CD4-positive, alpha-beta T cell treated with Interleukin-2 at 100 ng/mL for 4 hours (primary cell): ENCODE measurements at places on chromosomes 7 and 10.

- DNase-seq = no peak
Observed at GRCh38 chr10:80579181-80579763, 41.6 kb downstream of the SH2D4B start.

- no peak for DNase-seq
Observed at GRCh38 chr7:55018361-55019190, at the start of gene EGFR. Gene EGFR, plus strand, starts transcription at chr7:55019017. Its CDS starts 261 bp downstream, at chr7:55019278.

GRCh38 chr10:100872034-100872791 is 40.5 kb upstream of the SLF2 start:
- DNase-seq = peak; percentile 27

DNA sequence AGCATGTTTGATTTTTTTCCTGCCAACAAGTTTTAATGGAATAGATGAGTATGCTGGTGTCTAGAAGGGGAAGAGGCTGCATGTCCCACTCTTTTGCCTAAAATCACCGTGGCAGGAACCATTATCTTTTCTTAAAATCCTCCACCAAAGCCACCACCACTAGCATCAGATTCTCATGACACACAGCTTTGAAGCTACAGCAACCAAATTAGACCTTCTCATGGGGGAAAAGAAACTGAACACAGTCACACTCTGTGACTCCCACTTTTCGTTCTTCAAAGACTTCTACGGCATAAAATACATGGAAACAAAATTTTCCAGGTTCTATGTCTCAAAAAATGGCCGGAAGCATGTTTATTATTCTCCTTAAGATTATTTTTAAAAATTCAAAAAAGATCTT is 81.8 kb downstream of the SGMS1 start:
- DNase-seq = no peak

GRCh38 chr10:47287365-47287802 is 12.6 kb upstream of the GDF10 start:
- no peak for DNase-seq

DNA sequence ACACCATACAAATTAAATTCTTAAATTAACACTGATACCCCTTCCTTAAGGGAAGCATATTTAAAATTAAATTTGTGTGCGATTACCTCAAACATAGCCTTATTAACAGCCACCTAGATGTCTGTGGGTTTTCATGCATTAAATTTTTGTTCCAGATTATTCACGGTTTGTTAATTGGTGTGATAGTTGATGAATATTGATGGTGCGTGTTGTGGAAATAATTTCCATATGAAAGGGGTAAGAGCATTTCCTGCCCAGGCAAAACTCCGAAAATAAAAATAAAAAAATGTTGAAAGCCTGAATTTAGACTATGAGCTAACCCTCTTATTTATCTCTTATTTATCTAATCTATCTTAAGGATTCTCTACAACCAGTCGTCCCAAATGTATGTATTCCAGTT is 679.3 kb upstream of the CELF2 start:
- DNase-seq = no peak

- no peak for DNase-seq
Observed at GRCh38 chr10:28845009-28845682, 167.8 kb downstream of the BAMBI start.

- DNase-seq = no peak
Observed at GRCh38 chr7:123994449-123994848, 38.4 kb downstream of the TMEM229A start.
